Stimulated activated CD4-positive, alpha-beta T cell treated with anti-CD3 and anti-CD28 coated beads, Interleukin-12 subunit alpha, Interleukin-12 subunit beta, amount 100 ng/mL, for 24 hours (primary cell): ENCODE measurements at places on chromosomes 5 and 9.

- no peak for DNase-seq
Measured at GRCh38 chr5:148620696-148621095, 33.6 kb downstream of the HTR4 start.

DNA sequence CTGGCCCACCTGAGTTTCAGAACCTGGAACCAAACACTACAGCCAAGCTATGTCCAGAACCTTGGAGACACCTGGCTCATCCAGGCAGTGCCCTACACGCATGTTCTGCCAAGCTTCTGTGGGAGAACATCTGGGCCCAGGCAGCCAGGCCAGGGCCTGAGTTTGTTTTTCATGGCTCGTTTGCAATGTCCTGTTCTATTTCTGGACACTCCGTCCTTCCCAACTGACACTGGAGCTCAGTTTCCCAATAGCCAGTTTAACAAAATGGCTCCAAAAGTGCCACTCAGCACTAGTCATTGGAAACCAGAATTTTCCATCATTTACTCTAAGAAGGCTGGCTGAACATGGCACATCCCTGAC is 38.6 kb downstream of the SH3RF2 start:
- DNase-seq: no peak

GRCh38 chr9:86545090-86545489 is 190.9 kb upstream of the TUT7 start:
- no peak for DNase-seq

- DNase-seq: no peak
Measured at GRCh38 chr9:15033316-15033715, 123.1 kb upstream of the FREM1 start.

DNA sequence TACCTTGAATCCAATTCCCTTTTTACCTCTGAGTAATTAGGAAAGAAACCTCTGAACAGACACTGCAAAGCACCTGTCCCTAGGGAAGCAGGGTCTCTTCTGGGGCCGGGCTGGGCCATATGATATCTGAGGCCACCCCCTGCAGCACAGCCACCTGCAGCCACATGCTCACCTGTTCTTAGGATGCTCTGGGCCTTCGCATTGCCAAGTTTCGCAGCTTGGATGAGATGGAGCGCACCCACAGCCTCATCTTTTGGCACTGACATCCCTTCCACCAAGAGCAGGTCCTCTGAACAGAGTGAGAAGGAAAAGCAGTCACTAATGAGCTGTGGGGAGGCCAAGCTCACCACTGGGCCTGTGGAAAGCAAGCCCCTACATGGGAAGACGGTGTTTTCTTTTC is 27.3 kb downstream of the CLTA start:
- DNase-seq: no peak

DNA sequence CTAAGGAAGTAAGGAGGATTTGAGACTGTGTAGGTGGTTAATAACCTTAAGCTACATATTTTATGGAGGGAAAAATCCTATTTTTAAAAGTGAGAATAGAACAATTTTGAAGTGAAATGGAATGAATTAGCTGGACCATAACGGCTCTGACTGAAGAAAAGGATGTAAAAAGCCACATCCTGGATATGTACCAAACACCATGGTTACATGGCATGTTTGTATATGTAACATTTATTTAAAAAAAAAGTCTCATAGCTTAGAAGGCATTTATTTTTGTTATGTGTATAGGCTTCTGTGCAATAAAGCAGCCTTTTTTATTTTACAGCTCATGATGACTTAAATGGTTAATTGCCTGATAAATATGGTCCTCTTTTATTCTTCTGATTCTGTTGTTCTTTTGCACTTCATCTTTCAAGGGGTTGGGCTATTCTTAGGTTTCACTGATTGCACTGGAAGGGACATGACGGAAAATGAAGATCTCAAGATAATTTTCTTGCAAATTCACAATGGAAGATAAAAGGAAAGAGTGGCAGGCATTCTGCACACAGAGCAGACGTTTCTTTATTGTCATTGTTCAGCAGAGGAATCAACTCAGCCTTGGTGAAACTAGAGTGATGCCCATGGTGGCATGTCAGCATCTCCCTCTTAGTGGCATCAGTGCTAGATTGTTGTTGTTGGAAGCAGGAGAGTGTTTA is 63.1 kb downstream of the DOCK8 start:
- DNase-seq: no peak

GRCh38 chr5:141853895-141854626 is 24.1 kb downstream of the PCDH1 start:
- DNase-seq: no peak

DNA sequence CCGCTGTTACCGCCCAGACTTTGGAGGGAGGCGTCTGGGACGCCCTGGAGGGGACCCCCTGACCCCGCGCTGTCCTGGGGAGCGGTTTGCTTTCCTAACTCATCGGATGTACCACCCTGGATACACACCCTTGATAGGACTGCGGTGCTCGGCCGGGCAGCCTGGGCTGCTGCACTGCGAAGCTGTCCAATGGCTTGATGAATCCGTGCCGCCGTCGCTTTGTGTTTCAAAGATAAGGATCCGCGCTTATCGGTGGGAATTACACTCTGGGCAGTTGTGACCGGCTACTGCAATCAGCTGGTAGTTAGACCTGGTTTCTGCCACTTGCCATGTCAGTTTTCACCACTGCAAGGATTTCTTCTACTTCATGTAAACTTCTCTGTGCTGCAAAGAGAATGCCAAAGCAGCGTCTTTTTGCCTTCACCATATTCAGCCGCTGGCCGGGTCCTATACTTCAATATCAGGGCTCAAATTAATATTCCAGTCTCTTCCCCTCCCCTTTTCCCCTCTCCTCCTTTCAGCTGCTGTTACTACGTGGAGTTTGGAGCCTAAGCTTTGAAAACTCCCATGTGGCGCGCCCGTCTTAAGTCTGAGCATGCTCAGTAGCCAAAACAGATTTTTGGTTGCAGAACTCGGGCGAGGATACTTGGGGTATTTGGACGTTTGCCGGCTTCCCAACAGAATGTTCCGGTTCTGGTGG is 727 bp downstream of the SMAD5 start:
- DNase-seq: peak; percentile 2
